ENCODE measurements at places on chromosomes 4 and X.
A peak's percentile ranks its signal among the peaks of the same experiment; 100 is the strongest.

- H3K4me1 ChIP-seq, result no peaks in the 10 kb centered on the region
- no peak overlapping the region for H3K4me3 ChIP-seq
- H3K27ac ChIP-seq, result no peak overlapping the region
- no peak for DNase-seq
Observed at GRCh38 chr4:56080384-56080783, 131.6 kb downstream of the CEP135 start.

GRCh38 chrX:53674581-53674980 lies 11.9 kb downstream of the HUWE1 start:
- H3K36me3 ChIP-seq, result peaks cover 19% of the 10 kb centered on the region
- no peak overlapping the region for H3K27ac ChIP-seq
- no peak overlapping the region for H3K4me3 ChIP-seq
- H3K4me1 ChIP-seq, result peaks cover 9% of the 10 kb centered on the region
- H3K27me3 ChIP-seq, result no peaks in the 10 kb centered on the region
- no peak for DNase-seq

DNA sequence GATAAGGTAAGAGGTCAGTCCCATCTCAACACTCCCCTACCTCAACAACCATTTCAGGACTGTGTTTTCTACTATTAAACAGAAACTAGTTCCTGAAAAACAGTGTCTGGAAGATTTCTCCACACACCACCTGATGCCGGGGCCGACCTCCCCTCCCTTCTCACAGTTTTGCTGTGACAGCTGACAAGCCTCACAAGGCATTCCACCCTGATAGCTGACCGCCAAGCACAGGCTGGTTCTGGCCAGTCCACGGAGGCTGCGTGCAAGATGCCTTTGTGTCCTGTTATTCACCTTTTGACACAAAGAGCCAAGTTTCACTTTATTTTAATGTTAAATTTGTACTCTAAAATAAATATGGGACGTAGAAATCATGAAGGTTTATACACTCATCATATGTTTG lies 758.6 kb downstream of the PDHA2 start:
- no peaks in the 10 kb centered on the region for H3K27me3 ChIP-seq
- H3K27ac ChIP-seq, result no peak overlapping the region
- no peaks in the 10 kb centered on the region for H3K4me1 ChIP-seq
- DNase-seq, result no peak
- no peak overlapping the region for H3K4me3 ChIP-seq

GRCh38 chr4:179248821-179249220 lies 1806.6 kb upstream of the AGA start:
- H3K27ac ChIP-seq, result no peak overlapping the region
- DNase-seq, result no peak
- no peak overlapping the region for H3K4me3 ChIP-seq
- no peaks in the 10 kb centered on the region for H3K36me3 ChIP-seq
- H3K27me3 ChIP-seq, result no peaks in the 10 kb centered on the region
- H3K4me1 ChIP-seq, result no peaks in the 10 kb centered on the region

DNA sequence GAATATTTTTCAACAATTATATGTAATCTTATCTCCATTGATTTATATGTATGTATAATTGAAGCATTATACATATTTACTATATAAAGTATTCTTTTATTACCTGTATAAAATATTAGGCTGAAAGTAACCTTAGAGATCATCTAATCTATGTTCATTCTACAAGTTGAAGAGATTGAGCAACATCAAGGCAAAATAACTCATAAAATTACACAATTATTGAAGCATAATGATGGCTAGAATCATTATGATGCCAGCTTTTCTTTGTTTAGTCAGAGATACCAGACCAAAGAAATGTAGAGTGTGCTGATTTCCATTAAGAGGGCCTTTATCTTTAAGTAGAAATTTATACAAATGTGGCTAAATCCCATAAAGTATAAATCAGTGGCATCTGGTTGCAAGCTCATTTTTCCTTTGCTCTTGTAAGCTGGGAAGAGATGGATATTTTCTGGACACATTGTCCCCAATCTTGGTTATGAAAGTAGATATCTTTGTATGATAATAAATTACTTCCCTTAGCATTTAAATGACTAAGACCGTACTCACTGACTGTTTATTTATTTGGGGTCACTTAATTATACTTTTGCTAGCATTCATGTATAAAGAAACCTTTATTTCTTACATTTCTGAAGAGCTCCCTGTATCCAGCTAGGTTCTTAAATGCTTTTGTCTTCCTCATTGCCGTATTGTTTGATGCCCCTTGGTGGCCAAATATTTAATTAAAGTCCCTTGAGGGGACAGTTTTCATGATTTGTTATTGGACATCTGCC lies 339.8 kb downstream of the PCDH7 start:
- no peaks in the 10 kb centered on the region for H3K36me3 ChIP-seq
- DNase-seq, result no peak
- H3K27ac ChIP-seq, result no peak overlapping the region

DNA sequence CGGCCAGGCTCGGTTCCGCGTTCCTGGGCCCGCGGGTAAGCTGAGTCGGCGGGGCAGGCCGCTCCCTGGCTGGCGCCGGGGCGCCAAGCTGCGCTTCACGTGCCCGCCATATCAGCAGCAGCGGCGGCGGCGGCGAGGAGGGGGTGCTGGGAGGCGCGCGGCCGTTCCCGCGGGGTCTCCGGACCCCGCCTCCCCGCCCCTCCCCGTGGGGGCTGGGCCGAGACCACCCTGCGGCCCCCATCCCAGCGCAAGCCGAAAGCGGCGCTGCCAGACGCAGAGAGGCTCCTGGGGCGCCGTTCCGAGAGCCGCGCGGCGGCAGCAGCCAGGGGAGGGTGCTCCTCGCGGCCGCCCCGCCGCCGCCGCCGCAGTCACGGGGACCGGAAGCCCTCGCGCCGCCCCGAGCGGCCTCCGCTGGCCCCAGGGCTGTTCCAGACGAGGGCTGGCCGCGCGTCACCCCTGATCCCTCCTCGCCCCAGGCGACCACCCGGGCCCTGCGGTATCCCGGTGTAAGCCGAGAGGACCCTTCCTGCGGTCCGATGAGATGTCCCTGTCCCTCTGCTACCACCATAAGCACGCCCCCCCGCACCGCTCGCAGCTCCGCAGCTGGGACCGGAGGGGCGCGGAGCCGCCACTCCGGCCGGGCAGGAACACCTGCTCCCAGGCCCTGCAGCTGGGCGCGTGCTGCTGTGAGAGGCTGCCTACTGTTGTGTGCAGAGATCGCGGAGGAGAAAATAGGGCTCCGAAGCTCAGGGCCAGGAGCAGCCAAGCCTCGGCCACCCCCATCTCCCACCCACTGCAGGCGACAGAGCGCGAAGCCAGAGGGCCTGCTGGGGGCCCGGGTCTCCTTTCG lies 7.5 kb upstream of the BCOR start:
- DNase-seq, result peak; percentile 70
- peak overlapping the region; percentile 70 for H3K27ac ChIP-seq

DNA sequence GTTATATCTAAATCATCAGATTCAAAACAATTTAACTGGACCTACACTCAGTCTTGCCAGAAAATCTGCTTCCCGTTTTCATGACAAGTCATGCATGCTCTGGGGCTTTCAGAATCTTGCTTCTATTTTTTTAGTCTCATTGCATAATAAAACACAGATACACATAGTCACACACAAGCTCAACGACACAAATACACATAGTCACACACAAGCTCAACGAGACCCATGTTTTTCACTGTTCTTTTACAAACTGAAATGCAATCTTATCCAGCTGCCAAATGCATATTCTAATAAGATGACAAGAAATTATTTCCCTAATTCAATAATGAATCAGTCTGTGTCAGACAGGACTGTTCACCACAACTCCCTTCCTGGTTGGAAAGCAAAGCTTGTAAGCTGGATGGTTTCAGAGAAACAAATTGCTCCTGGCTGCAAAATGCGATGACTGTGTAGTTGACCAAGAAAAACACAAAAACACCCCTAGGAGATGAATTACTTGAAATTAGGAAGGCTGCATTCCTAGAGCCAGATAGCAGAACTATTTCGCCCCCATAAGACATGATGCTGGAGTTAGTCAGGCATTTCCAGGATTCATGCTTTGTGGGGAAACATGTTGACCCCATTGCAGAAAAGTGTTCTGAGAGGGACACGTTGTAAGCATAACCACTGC lies 208.7 kb downstream of the CHIC2 start:
- H3K4me1 ChIP-seq, result no peaks in the 10 kb centered on the region
- H3K4me3 ChIP-seq, result no peak overlapping the region
- H3K36me3 ChIP-seq, result no peaks in the 10 kb centered on the region

- peaks cover 35% of the 10 kb centered on the region for H3K27me3 ChIP-seq
- DNase-seq, result peak; percentile 37
- peaks cover 12% of the 10 kb centered on the region for H3K4me1 ChIP-seq
- no peak overlapping the region for H3K27ac ChIP-seq
- no peaks in the 10 kb centered on the region for H3K36me3 ChIP-seq
Observed at GRCh38 chr4:167233685-167234315, 494 bp downstream of the SPOCK3 start.
